Naive thymus-derived CD8-positive, alpha-beta T cell (primary cell): ENCODE measurements at places on chromosomes 12 and 14. TPM values are rescaled to one million over a fixed set of nuclear protein-coding genes. Genes with fewer than 3 reads are reported as not detected.

DNA sequence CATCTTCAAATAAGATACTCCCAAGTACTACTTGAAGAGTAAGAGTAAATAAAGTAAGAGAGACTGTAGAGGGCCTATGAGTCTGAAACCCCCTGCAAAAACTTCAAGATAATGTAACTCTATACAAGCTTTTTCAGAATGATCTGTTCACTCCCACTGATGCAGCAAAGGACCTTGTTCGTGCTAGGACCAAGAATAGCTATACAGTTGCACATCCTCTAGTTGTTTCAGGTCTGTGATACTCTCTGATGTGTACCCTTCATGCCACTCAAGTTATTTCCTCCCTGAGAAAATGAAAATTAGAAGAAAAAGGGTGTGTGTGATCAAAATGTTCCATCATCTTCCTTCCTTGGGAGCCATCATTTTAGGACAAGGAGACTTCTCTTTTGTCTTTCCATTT lies 204.4 kb downstream of the ALX1 start:
- no peaks in the 10 kb centered on the region for H3K36me3 ChIP-seq
- H3K27ac ChIP-seq = no peak overlapping the region
- no peak for DNase-seq
- H3K4me3 ChIP-seq = no peak overlapping the region
- no peaks in the 10 kb centered on the region for H3K27me3 ChIP-seq

Gene LMNTD1
- not detected for total RNA-seq

Gene MYRFL
- not detected for total RNA-seq

DNA sequence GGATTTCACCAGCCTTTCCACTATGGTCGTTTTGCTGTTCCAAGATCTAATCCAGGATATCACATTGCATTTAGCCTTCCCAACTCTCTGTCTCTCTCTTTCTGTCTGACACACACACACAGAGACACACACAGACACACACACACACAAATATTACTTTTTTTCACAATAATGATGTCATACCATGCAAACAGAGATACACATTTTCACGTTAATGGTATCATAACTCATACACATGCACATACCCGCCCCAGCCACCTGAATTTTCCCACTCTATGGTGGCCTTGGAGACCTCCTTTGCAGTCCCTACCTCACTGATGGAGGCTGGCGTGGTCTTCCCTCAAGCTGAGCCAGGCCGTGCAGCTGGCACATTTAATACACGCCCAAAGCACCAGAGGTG lies 7.2 kb upstream of the MYL2 start:
- no peak overlapping the region for H3K4me3 ChIP-seq
- peaks cover 3% of the 10 kb centered on the region for H3K27me3 ChIP-seq
- DNase-seq = no peak
- no peaks in the 10 kb centered on the region for H3K4me1 ChIP-seq

GRCh38 chr14:104873380-104874055 lies 8.4 kb downstream of the CEP170B start:
- peaks cover 4% of the 10 kb centered on the region for H3K27me3 ChIP-seq
- H3K4me1 ChIP-seq = peaks cover 9% of the 10 kb centered on the region
- no peak overlapping the region for H3K27ac ChIP-seq

DNA sequence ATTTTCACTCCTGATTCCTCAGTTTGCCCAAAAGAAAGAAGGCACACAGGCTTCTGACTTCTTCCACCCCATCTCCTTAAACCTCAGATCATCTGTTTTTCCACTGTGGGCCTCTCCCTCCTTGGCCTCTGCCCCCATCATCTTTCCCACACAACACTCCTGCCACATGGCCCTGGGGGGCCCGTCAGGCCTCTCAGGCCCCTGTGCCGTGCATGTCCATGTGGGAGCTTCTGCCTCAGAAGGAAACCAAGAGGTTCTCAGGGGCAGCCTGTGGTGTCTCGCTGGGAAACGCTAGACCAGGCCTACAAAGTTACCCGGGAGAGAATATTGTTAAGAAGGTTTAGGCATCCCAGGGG lies 8.0 kb downstream of the KLHL33 start:
- H3K4me1 ChIP-seq = peaks cover 50% of the 10 kb centered on the region
- no peaks in the 10 kb centered on the region for H3K27me3 ChIP-seq
- peak overlapping the region; percentile 91 for H3K27ac ChIP-seq
- no peaks in the 10 kb centered on the region for H3K36me3 ChIP-seq
- peak overlapping the region; percentile 79 for H3K4me3 ChIP-seq

Gene MANSC4
- total RNA-seq = not detected
